ENCODE measurements at places on chromosomes 11 and 22.
A peak's percentile ranks its signal among the peaks of the same experiment; 100 is the strongest.

- no peak for DNase-seq
These were observed 80.0 kb downstream of the C11orf91 start for GRCh38 chr11:33620423-33621171.

- DNase-seq, result no peak
These were observed 6.5 kb downstream of the MMP1 start for GRCh38 chr11:102791271-102792036.

- DNase-seq, result peak; percentile 75
These were observed 26.1 kb upstream of the CELSR1 start for GRCh38 chr22:46563381-46564083.

DNA sequence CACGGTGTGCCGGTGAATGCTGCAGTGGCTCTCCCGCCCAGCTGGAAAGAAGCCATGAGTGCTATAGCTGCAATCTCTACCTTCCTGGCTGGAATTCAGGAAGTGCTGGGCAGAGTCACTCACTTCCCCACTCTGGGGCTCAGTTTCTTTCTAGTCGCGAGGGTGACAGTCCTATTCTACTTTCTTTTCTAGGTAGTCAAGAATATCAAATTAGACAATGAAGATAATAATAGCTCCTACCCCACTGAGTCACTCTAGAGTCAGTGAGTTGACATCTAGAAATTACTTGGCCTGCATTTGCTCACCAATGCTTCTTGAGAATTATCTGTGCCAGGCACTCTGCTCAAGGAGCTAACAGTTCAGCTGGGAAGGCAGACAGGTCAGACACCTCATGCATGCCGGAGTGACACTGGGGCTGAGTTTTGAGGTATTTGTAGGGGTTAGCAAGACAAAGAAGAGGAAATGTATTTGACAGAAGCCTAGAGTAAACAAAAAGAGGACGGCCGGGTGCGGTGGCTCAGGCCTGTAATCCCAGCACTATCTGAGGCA is 3.2 kb downstream of the CENPM start:
- peak; percentile 40 for DNase-seq

DNA sequence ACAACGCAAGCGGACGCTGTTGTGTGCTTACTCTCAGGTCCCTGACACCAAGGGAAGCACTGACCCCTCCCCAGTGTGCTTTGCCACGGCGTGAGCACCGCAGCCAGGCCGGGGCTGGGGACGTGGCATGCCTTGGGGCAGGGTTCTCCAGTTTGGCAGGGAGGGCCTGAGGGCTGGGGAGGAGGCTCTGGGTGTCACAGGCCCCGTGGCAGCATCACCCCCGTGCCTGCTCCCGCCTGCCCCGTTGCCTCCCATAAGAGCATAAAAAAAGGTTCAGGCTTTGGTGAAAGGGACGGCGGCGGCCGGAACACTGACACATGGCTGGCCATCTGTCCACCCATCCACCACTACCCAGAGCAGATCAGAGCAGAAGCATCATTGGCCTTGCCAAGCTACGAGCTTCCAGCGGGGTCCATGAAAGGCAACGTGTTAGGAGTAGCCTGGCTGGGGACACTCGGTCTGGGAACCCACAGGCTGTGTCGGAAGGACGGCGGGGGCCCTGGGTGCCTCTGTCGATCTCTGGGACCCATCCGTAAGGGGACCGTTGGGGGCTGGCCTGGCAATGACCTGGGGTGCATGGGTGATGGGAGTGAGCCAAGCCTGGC is 183.0 kb downstream of the IGLL1 start:
- no peak for DNase-seq

DNA sequence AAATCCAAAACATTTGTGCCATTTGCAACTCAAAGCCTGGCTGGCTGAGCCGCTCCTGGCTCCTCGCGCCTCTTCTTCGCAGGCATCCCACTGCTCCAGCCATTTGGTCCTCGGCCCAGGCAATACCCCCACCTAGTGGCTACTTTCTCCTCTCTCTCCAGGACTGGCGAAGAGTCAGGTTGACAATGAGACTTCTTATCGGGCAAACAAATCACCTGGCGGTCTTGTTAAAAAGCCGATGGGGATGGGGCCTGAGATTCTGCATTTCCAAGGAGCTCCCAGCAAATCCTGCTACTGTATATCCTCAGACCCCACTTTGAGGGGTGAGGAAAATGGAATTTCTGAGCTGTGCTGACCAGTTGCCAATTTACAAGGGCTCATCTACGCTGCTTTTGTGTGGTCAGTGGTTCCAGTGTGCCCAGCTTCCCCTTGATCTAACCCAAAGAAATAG is 89.0 kb downstream of the ISX start:
- peak; percentile 51 for DNase-seq

- no peak for DNase-seq
These were observed 18.1 kb downstream of the TSKU start for GRCh38 chr11:76801225-76801624.

Measured in activated CD4-positive, alpha-beta T cell treated with anti-CD3 and anti-CD28 coated beads, Interleukin-2, amount 50 U/mL, for 16 hours (primary cell).